ENCODE measurements at places on chromosomes 6 and 20.

DNA sequence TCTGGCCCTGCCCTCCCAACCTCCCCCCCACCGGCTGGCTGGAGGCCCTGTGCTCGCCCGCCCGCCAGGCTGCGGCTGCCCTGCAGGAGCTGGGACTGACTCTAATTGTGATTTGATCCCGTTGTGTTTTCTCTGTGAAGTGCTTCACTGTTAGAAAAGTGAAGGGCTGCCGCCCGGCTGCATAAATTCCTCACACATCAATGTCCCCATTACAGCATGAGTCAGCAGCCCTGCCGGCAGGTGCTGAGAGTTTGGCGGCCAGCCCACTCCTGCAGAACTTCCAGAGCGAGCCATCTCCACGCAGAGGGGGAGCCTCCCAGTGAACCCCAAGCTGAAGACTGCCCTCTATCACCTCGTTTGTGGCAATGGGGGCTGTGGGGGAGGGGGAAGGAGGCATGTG lies 137.9 kb downstream of the DLL1 start:
- DNase-seq: no peak

DNA sequence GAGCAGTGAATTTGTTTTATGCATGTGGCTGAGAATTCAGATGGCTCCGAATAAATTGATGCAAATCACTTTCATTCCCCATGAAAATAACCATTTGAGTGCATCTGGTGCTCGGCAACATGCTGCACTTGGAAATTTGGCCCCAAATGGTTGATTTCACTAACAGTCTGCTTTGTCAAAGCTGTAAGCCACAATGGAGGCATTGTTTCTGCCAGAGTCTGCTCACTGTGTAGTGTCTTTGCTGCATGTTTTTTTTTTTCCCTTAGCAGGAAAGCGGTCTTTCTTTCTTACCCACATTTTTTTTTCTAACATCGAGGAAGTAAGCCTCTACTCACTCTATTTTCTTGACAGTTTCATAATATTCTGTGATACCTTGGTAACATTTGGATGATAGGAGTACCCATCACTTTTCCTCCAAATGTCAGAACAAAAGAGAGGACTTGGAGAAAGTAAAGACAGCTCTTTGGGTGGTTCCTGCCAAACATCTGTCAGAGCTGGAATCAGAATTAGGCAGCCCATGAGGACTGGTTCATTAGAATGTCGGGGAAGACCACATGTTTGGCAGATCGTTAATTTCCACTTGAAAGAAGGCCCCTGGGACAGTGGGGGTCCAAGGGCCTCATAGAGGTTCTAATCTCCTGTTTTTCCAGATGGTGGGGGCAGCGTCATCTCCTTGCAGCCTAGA lies 149.5 kb downstream of the DOK5 start:
- DNase-seq: no peak

GRCh38 chr20:1912053-1912452 lies 16.8 kb downstream of the SIRPA start:
- DNase-seq: no peak

GRCh38 chr6:109373762-109374161 lies 8.5 kb downstream of the CD164 start:
- DNase-seq: no peak

- no peak for DNase-seq
Measured at GRCh38 chr6:122726649-122727048, 52.9 kb upstream of the FABP7 start.

GRCh38 chr6:26613689-26614683 lies 17.2 kb downstream of the ABT1 start:
- DNase-seq: no peak

DNA sequence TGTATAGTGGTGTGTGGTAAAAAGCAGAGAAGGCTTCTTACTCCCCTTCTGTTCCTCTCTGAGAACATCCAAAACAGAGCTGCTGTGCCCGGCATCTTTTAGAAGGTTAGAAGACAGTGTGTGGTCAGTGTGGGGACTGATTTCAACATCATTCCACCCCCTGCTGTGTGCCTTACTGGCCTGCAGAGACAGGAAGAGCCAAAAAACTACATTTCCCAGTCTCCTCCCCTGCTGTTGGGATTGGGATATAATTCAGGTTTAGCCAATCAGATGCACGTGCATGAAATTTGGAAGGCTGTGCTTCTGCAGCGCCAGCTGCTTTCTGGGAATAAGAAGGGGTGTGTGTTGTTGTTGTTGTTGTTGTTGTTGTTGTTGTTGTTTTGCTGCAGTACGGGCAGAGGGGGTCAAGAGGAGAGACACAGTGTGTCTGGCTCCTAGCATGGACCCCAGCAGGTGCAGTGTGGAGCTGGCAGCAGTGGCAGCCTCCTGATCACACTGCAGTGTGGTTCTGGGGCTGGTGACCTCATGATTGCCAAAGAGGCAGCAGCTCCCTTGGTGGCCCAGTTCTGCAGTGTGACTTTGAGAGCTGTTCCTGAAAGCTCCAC lies 74.7 kb downstream of the MRPL14 start:
- DNase-seq: no peak

- DNase-seq: no peak
Measured at GRCh38 chr20:9099372-9099771, 30.5 kb downstream of the PLCB4 start.

Data from BJ (cell line).